ENCODE measurements at places on chromosomes 16 and 17.

GRCh38 chr16:3854750-3855541, 25.6 kb downstream of the CREBBP start:
- DNase-seq, result no peak

- DNase-seq, result no peak
Observed at GRCh38 chr16:52757746-52758472, 211.0 kb upstream of the TOX3 start.

DNA sequence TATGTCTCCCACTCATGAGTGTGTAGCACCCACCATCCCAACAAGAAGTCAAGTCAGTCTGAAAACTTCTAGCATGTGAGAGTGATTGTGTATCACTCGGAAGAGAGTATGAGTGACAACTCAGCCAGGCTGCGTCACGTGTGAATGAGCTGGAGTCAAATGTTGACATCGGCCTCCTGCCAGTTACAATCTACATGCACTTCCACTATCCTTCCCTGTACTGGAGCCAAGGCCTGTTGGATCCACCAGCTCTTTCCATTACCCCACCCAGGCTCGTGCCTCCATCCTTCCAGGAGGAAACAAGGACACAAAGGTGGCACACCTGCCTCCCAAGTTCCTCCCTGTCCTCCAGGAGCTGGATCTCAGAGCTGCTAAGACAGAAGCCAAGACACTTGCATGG, 64.5 kb downstream of the ASIC2 start:
- no peak for DNase-seq

- DNase-seq, result no peak
Observed at GRCh38 chr17:44387804-44388203, 1.6 kb downstream of the ITGA2B start.

GRCh38 chr16:85675251-85675874, 13.4 kb downstream of the GINS2 start:
- no peak for DNase-seq

Measured in cortex of kidney (tissue), 1 donor.